ENCODE measurements at places on chromosomes 3 and 15. TPM values are rescaled to one million over a fixed set of nuclear protein-coding genes. Genes with fewer than 3 reads are reported as not detected.

DNA sequence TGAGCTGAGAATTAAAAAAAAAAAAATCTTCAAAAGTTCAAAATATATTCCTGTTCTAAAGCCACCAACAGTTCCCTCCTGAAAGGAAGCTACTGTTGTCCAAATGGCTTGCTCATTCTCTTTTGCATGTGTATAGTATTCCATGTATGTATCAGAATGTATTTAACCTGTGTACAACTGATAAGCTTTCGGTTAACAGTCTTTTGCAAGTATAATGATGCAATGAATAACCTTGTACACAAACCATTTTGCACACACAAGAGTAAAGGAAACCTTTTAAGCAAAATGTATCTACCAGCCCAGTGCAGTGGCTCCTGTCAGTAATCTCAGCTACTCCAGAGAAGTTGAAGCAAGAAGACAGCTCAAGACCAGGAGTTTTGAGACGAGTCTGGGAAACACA, 32.6 kb downstream of the TOPBP1 start:
- DNase-seq, result no peak

GRCh38 chr3:69370156-69370883, 15.6 kb downstream of the FRMD4B start:
- DNase-seq, result no peak

DNA sequence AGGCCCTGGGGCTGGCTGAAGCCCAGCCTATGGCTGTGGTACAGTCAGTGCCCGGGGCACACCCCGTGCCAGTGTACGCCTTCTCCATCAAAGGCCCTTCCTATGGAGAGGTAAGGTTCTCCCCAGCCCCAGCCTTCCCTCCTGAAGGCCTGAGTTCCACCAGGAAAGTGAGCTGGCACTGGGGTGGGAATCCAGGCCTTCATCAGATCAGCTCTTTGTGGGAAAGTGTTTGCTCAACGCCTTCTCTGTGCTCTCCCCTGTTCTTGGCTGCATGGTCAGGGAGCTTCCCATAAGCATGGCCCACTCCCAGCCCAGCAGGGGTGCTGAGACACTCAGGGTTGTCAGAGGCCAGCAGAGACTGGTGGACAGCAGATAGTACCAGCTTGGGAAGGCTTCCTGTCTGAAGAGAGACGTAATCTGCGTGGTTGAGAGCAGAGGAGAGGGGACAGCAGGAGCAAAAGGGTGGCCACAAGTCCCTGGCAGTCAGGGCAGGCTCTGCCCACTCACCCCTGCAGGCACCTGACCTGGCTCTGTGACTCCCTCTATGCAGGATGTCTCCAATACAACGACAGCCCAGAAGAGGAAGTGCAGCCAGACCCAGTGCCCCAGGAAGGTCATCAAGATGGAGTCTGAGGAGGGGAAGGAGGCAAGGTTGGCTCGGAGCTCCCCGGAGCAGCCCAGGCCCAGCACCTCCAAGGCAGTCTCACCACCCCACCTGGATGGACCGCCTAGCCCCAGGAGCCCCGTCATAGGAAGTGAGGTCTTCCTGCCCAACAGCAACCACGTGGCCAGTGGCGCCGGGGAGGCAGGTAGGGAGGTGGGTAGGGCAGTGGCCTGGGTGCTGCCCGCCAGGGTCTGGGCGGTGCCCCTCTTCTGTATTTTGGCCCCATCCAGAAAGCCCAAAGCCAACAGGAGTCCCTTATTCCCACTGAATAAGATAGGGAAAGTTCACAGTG, 38.4 kb downstream of the PML start:
- no peak for DNase-seq

DNA sequence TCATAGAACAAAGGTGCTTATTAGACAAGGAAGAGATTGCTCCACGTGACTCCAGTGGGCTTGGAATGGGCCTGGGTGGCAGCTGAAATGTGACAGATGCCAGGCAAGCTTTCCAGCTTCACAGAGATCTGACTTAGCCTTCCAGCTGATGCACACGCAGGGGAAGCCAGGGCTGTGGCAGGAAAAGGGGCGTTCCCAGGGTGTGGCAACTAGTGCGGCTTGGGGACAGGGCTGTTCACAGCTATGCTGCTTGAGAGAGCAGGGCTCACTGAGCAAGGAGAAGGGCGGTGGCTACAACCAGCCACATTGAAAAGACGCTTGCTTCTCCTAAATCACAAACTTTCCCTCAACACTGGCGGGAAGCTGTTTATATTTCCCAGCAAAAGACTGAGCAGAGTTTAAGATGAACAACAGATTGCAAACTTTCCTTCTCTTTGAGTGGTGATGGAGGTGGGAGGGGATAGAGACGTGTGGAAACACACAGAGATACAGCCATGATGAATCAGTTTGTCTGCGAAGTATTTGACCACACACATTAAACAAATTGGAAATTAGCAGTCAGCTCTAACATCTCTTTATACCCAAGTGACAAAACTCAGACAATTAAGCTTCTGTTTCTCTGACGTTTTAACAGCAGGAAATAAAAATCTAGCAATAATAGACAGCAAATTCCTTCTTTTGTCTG, 127.5 kb downstream of the BDH1 start:
- DNase-seq, result peak; percentile 77

DNA sequence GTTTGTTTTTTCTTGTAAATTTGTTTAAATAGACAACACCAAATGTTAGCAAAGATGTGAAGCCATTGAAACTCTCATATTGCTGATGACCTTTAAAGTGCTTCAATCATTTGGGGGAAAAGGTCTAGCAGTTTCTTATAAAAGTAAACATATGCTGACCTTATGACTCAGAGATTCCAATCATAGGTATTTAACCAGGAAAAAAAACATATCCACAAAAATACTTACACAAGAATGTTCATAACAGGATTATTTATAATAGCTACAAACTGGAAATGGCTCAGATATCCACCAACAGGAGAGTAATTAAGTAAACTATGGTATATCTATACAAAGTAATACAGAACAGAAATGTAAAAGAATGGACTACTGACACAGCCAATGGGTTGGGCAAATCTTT, 27.1 kb upstream of the RORA start:
- DNase-seq, result no peak

- no peak for DNase-seq
Observed at GRCh38 chr3:72176537-72177041, 391.6 kb upstream of the PROK2 start.

- no peak for DNase-seq
Observed at GRCh38 chr3:148911592-148911991, 46.5 kb downstream of the CPA3 start.

DNA sequence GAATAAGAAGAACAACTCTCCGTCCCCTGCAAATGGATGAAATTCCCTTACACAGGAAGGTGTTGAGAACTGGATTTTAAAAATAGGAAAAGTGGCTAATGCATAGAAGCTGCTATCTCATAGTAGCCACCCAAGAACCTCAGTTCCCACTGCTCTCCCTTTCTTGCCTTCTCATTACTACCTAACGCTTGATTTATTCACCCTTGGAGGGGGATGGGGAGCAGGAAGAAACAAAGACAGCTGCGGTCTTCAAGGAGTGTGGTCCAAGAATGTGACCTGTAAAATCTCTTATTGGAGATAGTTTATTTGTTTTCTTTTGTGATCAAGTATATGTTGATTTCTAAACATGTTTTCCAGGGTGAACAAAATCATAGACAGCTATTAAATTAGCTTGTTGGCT, 274.1 kb upstream of the CTNNB1 start:
- DNase-seq, result no peak

- no peak for DNase-seq
Observed at GRCh38 chr3:139534455-139534812, 5.1 kb downstream of the RBP1 start.

- DNase-seq, result no peak
Observed at GRCh38 chr15:87877114-87877810, 379.3 kb downstream of the NTRK3 start.

DNA sequence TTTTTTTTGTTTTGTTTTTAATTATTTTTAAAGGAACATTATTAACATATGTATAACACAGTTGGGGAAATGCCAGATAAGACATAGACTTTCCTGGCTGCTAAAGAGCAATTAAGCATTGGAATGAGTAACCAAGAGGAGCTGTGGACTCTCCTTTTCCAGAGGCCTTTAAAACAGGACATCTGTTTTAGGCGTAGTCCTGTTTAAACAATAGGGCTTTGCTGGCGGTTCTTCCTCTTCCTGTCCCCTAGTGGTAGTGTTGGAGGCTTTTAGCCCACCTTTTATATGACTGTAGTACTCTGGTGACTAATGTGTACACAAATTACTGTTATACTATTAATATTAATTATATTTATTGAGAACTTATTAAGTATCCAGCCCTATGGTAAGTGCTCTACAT, 81.9 kb downstream of the PPARG start:
- DNase-seq, result no peak

- DNase-seq, result no peak
Observed at GRCh38 chr3:172846706-172847105, 96.2 kb downstream of the ECT2 start.

DNA sequence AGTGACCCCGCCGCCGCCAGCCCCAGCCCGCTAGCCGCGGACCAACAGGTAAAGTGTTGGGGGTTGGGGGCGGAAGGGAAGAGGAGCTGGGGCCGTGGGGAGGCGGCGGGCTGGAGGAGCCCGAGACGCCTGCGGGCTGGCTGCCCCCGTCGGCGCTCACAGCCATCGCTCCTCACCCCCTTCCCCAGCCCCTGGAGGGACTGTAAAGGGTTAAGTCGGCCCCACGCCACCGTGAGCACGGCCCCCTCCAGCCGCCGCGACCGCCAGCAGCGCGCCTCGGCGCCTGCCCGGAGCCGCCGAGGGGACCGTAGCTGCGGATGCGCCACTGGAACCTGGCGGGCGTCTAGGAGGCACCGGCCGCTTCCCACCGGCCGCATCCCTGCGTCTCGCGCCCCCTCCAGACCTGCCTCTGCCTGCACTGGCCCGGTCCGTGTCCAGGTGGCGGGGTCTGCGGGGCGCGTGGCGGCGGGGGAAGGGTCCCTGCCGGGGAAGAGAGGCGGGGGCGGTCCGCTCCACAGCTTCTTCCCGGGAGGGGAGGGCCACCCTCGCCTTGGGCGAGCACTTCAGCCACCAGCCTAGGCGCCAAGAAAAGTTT, 522 bp downstream of the MED12L start:
- peak; percentile 32 for DNase-seq

- no peak for DNase-seq
Observed at GRCh38 chr3:39848365-39848764, 39.0 kb downstream of the MYRIP start.

- DNase-seq, result no peak
Observed at GRCh38 chr3:176994891-176995781, 202.1 kb downstream of the TBL1XR1 start.

- peak; percentile 24 for DNase-seq
Observed at GRCh38 chr15:78083687-78084448, 6.4 kb upstream of the TBC1D2B start.

DNA sequence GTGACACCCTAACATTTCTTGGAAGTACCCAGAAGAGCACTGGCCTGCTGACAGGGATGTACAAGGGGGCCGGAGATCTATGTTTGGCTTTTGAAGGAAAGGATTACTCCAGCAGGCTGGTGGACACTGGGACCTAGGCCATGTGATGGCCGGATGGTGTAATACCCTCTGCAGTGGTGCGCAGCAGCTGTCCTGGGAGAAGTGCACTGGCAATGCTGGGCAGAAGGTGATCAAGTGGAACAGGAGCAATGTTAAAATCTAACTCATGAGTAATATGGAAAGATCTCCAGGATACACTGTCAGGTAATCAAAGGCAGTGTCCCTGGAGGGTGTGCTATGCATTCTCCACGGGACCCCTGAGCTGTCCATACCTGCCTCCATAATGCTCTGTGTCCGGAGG, 71.2 kb upstream of the POMGNT2 start:
- DNase-seq, result no peak

DNA sequence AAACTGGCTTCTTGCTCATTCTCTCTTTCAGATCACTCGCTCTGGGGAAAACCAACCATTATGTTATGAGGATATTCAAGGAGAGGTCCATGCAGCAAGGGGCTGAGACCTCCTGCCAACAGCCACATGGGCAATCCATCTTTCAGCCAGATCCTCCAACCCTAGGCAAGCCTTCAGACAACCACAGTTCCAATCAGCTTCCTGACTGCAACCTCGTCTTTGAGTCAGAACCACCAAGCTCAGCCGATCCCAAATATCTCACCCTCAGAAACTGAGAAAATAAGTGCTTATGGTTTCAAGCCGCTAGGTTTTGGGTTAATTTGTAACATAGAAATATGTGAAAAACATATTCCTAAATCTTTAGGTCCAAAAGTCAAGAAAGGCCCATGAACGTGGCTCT, 10.3 kb downstream of the LDHAL6B start:
- no peak for DNase-seq

GRCh38 chr3:146470425-146470990, 1.1 kb upstream of the PLSCR2 start:
- no peak for DNase-seq

- DNase-seq, result peak; percentile 49
Observed at GRCh38 chr15:38695249-38696108, 130.9 kb upstream of the RASGRP1 start.

GRCh38 chr3:190089711-190090110, 31.0 kb downstream of the P3H2 start:
- no peak for DNase-seq

DNA sequence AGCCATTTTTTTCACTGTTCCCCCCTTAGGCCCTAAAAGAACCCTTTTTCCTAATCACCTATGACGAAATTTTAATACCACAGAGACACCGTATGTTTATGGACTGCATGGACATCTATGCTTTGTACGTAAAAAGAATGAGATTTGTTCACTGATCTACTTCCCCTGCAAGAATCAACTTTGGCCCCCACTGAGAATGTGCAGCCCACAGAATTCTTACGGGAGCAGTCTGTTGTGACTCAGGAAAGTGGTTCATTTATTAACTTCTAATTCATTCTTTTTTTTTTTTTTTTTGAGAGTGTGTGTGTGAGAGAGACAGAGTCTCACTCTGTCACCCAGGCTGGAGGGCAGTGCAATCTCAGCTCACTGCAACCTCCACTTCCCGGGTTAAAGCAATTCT, 17.6 kb downstream of the EIF4E3 start:
- no peak for DNase-seq

DNA sequence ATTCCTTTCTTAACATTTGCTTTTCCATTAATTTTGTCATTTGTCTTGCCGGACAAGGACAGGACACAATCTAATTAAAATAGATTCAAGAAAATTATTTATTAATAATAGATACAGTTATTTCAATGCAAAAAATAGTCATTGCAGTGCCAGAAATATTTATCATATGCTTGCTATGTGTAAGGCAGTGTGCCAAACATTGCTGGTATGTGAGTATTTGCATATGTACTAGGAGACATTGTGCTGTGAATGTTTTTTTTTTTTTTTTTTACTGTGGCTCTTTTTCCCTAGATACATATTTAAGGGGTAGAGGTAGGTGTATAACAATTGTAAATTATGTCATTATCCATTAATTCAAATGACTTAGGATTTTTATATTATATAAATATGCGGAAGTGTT, 23.3 kb downstream of the SPRED1 start:
- DNase-seq, result no peak

- no peak for DNase-seq
Observed at GRCh38 chr3:27613846-27614500, 108.2 kb downstream of the EOMES start.

- DNase-seq, result peak; percentile 39
Observed at GRCh38 chr15:69760258-69760845, 307.7 kb downstream of the RPLP1 start.

GRCh38 chr15:98069256-98069655, 108.8 kb downstream of the ARRDC4 start:
- DNase-seq, result no peak

The HYKK gene
- total RNA-seq, result 2.4 TPM

The UROC1 gene
- not detected for total RNA-seq

The SEMA6D gene
- total RNA-seq, result not detected

The MRPL47 gene
- 36.0 TPM for total RNA-seq

The MYLK gene
- 0.50 TPM for total RNA-seq

The RTP1 gene
- not detected for total RNA-seq

The SOX14 gene
- total RNA-seq, result not detected

The CHRNA3 gene
- total RNA-seq, result not detected
